ENCODE measurements at places on chromosomes 12 and 14.
A peak's percentile ranks its signal among the peaks of the same experiment; 100 is the strongest.

- no peak for DNase-seq
These were observed 44.1 kb downstream of the SMIM41 start for GRCh38 chr12:52123487-52124186.

DNA sequence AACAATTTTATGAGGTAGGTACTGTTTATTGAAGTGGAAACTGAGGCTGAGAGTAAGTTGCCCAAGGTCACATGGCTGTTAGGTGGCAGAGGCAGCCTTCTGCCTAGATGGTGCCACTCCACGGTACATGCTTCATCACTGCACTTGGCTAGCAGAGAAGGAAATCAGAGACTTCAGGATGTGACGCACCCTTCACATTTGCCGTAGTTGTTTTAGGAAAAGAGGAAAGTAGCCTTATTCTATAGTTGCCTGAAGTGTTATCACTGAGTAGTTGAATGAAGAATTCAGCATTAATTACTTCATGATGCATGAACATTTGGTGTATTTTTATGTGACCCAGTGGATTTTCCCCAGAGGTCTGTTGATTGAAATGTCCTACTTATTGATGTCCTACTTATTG, 55.7 kb downstream of the ERC1 start:
- no peak for DNase-seq

GRCh38 chr12:53623548-53624385, 2.4 kb downstream of the ATF7 start:
- peak; percentile 44 for DNase-seq

GRCh38 chr12:44875417-44875953, 630 bp downstream of the NELL2 start:
- DNase-seq: no peak

DNA sequence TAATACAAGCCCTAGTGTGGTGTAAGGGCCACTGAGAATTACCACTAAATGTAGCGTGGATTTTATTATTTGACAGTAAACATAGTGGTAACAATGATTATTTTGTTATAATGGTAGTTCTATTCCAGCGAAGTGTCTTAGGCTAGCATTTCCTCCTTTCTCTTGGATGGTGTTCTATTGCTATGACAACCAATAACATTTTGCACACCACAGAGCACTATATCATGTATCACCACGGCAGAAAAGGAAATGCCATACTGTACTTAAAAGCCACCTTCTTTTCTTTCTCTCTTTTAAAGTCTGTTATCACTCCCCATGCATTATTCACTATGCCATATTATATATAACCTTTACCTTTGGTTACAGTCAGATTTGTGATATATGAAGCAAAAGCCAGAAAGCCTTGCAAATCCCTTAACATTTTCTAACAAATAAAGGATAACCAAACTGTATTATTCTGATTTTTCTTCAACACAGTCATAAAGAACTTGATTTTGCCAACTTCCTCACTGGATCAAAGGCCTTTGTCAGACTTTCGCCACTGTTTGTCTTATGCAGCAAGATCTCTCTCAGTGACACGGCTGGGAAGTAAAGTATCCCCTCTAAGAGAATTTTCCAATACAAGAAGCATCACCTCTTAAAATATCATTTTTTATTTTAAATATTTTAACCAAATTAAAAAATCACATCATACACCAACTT, 195.8 kb downstream of the FOXN3 start:
- no peak for DNase-seq

DNA sequence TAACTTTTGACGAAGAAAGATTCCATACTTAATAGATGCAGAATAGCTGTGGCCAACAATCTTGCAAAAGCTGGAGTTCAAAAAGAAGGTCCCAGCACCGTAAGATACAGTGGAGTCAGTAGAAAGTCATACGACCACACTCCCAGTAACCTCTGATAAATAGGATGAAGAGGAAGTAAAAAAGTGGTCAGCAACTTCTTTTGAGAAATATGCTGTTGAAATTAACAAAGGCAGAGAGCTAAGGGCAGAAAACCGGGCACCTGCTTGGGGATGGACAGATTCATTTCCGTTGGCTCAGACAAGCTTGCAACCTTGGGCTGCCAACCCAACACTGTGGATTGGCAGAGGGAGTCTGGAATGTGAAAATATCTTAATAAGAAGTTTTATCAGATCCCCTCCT, 40.0 kb downstream of the BTG1 start:
- DNase-seq: no peak

- DNase-seq: peak; percentile 27
These were observed 770 bp downstream of the ABHD4 start for GRCh38 chr14:22598896-22599244.

DNA sequence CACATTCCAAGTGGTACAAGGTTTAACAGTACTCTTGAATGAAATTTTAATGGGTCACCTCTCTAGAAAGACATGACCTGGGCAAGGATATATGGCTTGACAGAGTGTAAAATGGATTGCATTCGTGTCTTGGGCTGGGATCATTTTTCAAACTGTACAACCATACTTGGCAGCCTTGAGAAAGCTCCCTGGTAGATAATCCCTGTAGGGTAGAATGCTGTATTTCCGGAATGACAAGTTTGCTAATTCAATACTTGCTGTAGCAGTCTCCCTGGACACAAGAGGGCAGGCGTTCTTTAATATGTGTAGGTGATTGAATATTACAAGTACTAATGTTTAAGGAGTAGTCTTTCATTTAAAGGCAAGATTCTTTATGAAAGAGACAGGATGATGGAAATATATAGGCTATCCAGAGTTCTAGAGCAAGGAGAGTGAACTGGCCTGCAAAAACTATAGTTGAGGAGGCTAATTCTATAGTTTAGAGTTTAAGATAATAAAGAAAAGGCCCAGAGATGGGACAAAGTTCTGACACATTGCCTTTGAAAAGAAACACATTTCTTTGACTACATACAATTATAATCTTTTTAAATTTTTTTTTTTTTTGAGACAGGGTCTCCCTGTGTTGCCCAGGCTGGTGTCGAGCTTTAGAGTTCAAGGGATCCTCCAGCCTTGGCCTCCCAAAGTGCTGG, 53.4 kb downstream of the PLBD1 start:
- peak; percentile 2 for DNase-seq

- no peak for DNase-seq
These were observed 55.5 kb upstream of the DAAM1 start for GRCh38 chr14:59132796-59133494.

GRCh38 chr12:98635657-98636323, 8.8 kb downstream of the IKBIP start:
- DNase-seq: no peak

- no peak for DNase-seq
These were observed 5.2 kb downstream of the SMIM41 start for GRCh38 chr12:52084491-52085231.

DNA sequence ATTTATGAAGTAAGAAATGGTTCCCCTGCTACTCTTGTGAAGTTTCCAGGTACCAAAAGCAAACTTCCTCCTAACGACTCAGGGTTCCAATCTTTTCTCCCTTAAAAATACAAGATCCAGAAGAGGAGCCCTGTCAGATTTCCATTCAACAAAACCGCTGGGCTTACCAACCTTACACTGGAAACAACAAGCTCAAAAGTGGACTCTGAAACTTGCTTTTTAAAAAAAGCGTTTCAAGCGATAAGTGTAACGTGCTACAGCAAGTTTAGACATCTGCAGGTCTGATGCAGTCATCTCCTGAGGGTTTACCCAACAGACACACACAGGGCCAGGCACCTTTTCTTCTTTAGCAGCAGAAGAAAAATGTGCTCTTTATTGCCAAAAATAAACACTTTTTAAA, 6.9 kb upstream of the CREBL2 start:
- DNase-seq: no peak

GRCh38 chr12:113222730-113223531, 1.7 kb downstream of the TPCN1 start:
- DNase-seq: peak; percentile 56

DNA sequence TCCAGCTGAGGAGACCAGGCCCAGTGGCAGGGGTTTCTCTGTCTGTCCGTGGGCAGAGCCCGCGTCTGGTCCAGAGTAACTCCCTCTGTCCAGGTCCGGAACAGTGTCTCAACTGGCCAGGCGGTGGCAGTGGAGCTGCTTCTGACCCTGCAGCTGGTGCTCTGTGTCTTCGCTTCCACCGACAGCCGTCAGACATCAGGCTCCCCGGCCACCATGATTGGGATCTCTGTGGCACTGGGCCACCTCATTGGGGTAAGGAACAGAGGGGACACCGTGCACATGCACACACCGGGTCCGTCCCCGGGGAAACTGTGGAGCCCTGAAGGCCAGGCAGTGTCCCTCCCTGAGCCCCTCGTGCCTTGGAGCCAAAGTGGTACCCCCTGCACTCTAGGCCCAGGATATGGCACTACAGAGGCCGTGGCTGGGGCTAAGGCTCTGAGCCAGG, 1.5 kb downstream of the AQP6 start:
- peak; percentile 84 for DNase-seq

- no peak for DNase-seq
These were observed 14.7 kb downstream of the ISCA2 start for GRCh38 chr14:74508292-74508731.

DNA sequence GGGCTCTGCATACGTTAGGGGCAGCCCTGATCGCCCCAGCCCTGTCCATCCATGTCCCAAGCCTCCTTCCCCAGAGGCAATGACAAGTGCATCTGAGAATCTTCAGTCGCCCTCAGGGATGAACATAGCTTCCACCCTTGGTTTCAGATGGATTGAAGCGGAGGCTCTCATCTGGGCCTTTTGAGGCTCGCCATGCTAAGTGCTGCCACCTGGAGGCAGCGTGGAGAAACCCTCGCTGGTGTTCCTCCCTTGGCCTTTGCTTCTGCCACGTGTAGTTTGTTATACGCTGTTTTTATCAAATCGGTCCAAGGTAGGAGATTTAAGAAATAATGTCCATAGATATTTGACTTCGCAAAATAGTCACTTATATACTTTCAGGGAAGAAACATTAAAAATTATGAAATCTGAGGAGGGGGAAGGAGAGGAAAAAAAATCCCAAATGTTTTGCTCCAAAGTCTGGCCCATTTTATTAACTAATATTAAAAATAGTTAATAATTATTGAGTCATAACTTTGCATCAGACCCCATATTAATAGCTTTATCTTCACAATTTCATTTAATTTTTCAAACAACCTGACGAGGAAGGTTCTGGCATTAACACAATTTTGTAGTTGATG, 28.8 kb upstream of the LRRC10 start:
- DNase-seq: peak; percentile 71

GRCh38 chr14:40058901-40059897, 627.0 kb upstream of the FBXO33 start:
- DNase-seq: no peak

GRCh38 chr12:27455589-27455988, 9.1 kb downstream of the SMCO2 start:
- DNase-seq: no peak

- DNase-seq: no peak
These were observed 15.6 kb downstream of the ERG28 start for GRCh38 chr14:75645056-75645455.

- no peak for DNase-seq
These were observed 96.1 kb downstream of the PPHLN1 start for GRCh38 chr12:42421844-42422779.

GRCh38 chr14:34181338-34181737, 230.5 kb upstream of the EGLN3 start:
- DNase-seq: no peak

DNA sequence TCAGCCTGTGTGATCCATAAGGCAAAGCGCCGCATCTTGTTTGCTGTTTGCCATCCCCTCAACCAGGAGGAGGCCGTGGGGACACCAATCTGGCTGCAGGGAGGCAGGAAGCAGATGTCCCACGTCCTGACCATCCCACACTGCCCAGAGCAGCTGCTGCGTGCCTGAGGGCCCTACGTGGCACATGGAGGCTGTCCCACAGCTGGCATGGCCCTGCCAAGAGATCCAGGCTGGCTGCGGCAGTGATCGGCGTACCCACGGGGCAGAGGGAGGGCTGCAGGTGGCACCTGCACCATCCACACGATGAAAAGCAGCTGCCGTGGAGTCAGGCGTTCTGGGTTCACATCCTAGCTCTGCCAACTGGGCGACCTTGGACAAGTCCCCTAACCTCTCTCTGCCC, 42.0 kb downstream of the NCOR2 start:
- no peak for DNase-seq

DNA sequence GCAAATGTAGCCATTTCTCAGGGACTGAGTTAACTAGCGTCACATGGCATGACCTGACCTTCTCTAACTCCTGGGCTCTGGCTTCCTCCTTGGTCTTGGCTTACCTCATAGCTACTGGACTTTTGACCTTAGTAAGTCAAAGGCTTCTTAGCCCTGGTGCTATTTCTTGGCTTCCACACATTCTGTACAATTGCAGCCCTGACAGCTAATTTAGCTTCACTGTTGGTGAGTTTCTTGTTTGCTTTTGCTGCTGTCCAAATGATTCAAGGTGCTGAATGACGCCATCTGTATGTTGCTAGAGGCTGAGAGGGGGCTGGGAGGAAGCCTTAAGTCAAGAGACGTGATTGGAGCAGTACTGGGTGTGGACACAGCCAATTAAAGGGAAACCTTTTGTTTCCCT, 202.7 kb downstream of the PRKD1 start:
- DNase-seq: no peak

DNA sequence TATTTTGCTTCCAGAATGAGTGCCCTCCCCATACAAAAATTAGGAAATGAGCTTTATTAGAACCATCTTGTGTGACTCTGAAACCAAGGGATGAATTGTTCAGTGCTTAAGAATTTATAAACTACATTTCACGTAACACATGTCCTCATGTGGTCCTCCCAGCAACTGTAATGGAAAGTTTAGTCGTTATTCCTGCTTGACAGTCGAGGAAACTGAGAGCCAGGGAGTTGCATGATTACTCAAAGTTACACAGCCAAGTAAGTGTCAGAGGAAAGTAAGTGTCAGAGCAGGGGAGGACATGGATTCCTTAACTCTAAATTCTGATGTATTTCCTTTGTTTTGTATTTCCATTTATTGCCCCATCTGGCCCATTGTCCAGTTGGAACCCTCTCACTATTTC, 453.9 kb downstream of the FUT8 start:
- no peak for DNase-seq

GRCh38 chr12:69905801-69906200, 80.8 kb downstream of the MYRFL start:
- no peak for DNase-seq

- no peak for DNase-seq
These were observed 51.4 kb downstream of the PLEKHG7 start for GRCh38 chr12:92753976-92754885.

- no peak for DNase-seq
These were observed 39.6 kb downstream of the CMKLR1 start for GRCh38 chr12:108299516-108299915.

DNA sequence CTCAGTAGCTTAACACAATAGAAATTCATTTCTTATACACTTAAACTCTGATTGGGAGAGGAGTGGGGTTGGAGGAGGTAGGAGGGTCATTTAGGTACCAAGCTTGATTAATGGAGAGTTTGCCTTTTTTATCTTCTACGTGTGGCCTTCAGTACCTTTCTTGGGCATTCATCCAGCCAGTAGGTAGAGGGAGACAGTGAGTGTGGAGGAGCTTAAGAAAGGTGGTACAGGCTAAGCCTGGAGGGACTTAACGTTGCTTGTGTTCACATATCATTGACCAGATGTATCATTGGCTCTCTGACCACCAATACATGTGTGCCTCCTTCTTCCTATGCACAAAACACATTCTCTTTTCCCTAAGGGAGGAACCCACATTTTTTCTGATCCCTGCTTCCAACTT, 232.9 kb upstream of the CRY1 start:
- DNase-seq: no peak

GRCh38 chr12:113271853-113272561, 50.7 kb downstream of the TPCN1 start:
- DNase-seq: peak; percentile 67

Measured in midbrain (tissue), 1 donor.